Brain microvascular endothelial cell (primary cell): ENCODE measurements at places on chromosomes 5 and 9.

- DNase-seq = peak; percentile 1
Measured at GRCh38 chr5:21646469-21646868, 1206.7 kb downstream of the CDH12 start.

DNA sequence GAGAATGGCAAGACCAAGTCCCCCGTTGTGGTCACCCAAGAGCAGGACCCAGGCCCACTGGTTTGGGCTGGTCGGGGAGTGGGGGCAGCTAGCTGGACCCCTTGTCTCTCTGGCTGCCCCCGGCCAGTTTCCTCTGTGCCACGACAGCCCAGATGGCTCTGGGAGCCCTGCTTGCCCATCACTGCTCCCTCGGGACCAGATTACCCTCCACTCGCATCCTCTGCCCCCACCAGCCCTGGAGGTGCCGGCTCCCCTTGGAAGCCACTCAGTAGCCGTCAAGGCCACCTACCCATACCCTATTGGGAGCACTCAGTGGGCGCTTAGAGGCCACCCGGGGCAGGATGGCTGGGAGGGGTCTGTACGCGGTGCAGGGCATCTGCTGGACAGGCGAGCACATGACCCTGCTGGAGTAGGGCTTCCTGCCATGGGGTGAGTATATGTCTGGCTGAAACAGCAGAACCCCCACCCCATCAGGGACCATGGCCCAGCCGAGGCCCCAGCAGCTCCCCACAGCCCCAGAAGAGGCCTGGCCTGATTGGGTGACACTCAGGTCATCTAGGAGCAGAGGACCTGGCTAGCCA is 70.0 kb downstream of the ZNF354C start:
- no peak for DNase-seq

DNA sequence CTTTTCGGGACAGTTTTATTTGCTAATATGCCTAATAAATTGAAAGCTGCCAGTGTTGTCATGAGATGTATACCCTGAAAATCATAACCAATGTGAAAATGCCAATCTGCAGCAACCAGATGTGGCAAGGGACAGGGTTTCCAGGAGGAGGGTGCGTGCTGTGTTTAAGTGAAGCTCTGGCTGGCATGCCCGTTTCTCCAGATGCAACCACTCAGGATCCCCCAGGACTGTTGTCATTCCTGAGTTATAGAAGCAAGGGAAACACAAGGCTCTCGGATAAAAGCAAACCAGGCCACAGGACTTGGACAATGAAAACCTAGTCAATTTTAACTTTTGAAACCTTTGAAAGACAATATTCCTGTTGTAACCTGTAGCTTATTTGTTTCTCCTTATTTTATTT is 360.2 kb downstream of the SLIT3 start:
- DNase-seq = no peak

DNA sequence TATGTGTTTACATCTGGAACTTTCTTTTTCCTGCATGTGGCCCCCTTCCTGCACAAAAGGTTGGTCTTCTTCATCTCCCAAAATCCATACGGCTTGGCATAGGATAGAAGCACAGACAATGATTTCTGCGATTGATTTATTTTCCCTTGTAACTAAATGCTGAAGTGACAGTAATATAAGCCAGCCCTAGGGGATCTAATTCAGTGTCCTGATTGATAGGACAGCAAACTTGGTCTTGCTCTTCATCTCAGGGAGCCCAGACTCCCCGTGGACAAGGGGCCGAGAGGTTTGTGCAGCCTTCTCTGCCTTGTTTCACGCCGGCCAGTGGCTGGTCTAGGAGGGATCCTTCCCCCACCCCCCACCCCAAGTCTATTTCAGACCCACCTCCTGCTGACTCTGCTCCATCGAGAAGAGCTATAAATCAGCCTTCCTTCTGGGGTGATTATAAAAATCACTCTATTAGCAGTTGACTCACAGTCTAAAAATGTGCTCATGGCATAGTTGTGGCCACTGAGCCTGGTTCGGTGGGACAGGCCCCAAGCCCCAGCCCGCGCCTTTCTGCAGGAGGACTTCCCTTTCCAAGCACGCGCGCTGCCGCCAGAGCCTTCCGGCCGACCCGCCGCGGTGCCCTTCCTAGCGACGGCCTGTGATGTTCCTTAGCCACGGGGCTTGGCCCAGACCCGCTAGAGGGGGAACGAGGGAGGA is 89.8 kb upstream of the COL5A1 start:
- peak; percentile 91 for DNase-seq

- peak; percentile 2 for DNase-seq
Measured at GRCh38 chr5:152092580-152092979, 167.9 kb upstream of the GLRA1 start.

GRCh38 chr5:170584450-170585058 is 80.7 kb downstream of the KCNIP1 start:
- DNase-seq = no peak

DNA sequence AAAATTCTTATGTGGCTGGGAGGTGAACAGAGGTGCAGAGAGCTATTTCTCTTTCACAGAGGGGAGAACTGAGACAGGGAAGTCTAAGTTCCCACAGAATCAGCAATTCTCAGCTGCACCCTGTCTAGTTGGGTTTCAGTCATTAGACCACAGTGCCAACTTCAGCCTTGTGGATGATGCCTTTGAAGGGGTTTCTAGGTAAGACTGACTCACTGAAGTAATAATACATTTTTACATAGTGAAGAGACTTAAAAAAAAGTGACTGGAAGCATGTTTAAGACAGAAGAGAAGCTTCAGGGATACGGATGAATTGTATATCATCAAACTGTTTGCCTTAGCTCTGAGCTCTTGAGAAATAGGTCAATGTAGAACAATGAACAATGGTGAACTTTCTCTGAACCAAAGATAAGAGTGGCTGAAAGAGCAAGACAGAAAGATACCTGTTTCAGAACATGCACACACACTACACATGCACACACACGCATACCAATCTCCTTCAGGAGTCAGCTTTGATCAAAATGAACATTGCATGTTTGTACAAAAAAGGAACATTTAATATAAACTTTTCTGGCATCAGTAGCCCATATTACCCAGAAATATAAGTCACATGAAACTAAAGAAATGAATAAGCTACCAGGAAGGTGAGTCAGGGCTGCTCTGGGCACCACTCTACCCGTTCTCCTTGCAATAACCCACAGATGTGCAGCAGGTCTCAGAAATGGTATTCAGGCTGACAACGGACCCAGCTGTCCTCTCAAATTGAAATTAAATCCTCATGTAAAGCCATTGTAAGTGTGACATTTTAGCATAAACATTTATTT is 12.6 kb upstream of the FYB1 start:
- peak; percentile 27 for DNase-seq

DNA sequence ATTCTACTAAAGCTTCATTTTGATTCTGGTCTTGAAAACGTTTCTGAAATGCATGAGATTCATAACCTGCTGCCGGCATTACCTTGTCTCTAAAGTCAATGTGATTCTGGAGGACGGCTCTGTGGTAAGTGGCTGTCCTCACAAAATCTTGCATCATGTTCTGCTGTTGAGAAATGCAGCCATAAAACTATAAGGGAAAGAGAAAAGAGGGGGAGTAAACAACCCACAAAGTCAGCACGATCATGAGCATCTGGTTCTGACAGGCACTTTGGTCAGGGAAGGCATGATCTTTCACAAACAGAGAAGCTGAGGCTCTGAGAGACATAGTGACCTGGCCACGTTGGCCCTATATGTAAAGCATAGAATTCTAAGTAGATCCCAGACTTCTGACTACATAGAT is 168.9 kb upstream of the PUM3 start:
- DNase-seq = no peak

GRCh38 chr5:35593338-35593737 is 24.3 kb upstream of the SPEF2 start:
- no peak for DNase-seq

DNA sequence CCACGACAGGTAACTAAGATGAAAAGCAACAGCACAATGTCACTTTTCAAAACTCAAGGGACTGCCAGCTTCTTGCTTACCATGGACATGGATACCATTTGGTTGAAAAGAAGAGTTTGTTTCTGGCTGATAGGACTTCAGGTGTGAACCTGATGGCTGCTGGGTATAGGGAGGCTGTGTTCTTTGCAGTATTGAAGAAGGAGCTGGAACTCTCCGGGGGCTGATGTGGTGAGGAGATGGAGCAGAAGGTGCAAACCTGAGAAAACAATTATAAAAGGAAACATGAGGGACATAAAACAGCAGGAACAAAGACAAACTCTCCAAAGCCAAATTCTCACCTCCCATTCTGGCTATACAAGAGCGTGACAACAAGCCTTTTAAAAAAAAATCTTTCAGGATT is 330.1 kb upstream of the RFX3 start:
- no peak for DNase-seq

DNA sequence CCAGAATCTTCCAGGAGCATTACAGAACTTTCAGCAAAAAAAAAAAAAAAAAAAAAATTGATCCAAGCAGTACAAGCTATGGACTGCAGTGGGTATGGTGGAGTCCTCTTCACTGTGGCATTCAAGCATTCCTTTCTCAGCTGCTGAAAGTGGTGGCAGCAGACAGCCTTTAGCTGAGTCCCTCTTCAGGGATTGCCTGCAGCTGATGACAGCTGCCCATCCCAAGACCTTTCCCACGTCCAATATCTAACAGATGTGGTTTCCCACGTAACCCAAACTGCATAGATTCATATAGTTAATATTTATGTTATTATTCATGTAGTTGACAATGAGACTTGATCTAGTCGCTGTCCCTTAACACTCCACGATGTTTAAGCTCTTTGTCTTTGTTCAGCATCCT is 475.9 kb downstream of the TLE1 start:
- DNase-seq = no peak

DNA sequence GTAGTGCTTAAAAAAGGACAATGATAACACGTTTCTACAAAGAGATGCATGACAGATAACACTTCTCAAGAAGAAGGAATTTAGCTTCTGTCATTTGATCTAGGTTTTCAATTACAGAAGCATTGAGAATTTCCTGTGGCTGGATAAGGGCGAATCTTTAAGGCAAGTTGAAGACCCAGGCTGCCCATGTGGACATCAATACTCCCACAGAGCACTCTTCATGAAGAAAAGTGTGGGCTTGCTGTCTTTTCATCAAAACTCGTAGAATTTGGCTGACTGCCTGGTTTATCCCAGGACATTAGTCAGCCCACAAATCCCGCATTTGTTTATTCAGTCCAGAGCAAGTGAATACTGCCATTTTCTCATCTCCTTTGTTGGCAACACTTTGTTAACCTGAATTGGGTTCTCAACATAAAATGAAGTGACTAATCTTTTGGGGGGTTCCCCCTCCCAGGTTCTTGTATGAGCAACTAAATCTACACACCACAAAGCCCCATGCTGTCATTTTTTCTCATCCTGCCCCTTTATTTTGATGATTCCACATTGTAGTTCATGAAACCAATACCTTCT is 43.4 kb upstream of the CDKN2B start:
- peak; percentile 99 for DNase-seq

DNA sequence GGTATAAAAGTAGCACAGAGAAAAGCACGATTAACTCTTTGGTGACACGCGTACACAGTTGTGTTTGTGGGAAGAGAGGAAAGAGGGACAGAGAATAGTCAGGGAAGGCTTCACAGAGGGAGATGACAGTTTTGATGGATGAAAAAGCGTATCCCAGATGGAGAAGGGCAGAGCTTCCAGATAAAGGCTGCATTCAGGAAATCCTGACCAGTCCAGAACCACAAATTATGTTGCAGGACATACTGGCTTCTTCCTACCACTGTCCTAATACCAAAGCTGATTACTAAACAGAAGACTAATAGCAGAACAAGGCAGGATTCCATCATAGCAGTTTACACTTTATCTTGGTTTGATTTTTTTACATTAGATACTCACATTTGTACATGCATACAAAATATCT is 34.5 kb downstream of the SLC31A2 start:
- no peak for DNase-seq

- peak; percentile 32 for DNase-seq
Measured at GRCh38 chr9:128917151-128917849, 3.5 kb upstream of the PHYHD1 start.

DNA sequence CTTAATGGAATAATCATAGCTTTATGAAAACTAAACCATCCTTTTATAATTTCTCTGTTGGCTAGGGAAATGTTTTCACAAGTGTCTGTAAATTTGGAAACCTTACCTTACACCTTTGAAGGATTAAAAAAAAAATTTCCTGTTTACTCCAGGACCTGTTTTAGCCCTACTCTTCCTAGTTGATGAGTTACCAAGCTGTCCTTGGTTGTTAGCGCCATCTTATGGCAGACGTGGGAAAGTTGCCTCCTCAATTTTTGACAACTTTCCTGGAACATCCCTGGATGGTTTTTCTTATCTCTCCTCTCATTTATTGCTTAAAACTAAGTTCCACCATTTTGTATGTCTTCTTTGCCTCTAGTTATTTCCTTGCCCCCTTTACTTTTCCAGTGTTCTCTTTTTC is 25.7 kb downstream of the ZSWIM6 start:
- no peak for DNase-seq

DNA sequence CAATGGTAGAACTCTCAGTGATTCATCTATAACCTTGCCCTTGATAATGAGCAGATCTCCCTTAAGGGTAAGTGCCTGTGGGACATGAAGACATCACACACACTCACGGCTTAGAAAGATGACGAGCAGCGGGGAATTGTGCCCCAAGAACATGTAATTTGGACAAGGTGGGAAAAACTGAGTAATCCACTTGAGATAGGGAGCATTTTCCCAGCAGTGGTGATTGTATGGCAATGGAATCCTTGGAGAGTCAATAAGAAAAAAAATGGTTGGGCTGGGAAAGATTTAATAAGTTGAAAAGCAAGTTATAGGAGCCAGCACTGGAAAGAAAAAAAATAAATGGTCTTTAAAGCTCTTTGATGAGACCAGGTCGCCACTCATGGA is 193.1 kb downstream of the GLIS3 start:
- no peak for DNase-seq

DNA sequence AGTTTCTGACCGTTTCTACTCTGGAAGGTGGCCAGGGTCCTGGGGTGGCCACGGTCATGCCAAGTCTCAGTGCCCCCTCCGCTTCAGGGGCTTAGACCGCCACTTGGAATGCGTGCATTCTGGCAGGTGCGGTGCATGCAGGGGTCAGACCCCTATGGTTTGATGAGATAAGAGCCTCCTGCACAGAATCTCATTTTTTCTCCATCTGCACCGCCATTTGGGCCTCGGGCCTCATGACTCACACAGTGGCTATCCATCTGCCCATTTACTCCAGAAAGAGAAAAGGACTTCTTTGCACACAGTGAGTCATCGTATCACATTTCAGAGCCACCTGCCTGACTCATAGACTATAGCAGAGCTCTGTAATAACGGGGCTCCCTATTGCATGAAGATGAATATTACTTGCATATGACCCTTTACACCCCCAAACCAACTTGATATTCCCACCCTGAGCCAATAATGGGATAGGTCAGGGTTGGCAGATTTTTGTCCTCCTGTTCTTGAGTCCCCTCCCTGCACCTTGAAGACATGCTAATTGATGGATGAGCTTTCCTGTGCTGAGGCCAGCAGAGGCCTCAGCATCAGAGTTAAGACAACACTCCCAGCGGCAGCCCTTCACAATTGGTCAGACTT is 157.4 kb downstream of the NR3C1 start:
- DNase-seq = peak; percentile 96

GRCh38 chr9:107348836-107349235 is 65.8 kb downstream of the RAD23B start:
- DNase-seq = no peak
